Stomach (tissue), 19 donors: ENCODE measurements at places on chromosomes 6 and 20. TPM values are rescaled to one million over a fixed set of nuclear protein-coding genes. Genes with fewer than 3 reads are reported as not detected.

KIF6 gene
- polyA plus RNA-seq = not detected

SLC22A23 gene
- 6.5 TPM for polyA plus RNA-seq

LIN28B gene
- polyA plus RNA-seq = not detected

ESR1 gene
- polyA plus RNA-seq = 2.0 TPM

- DNase-seq = no peak
- H3K27ac ChIP-seq = peak overlapping the region; percentile 89
- H3K36me3 ChIP-seq = peaks cover 10% of the 10 kb centered on the region
- no peaks in the 10 kb centered on the region for H3K27me3 ChIP-seq
- H3K4me3 ChIP-seq = peak overlapping the region; percentile 42
Measured at GRCh38 chr6:152379423-152379822, 257.7 kb downstream of the SYNE1 start.

DNA sequence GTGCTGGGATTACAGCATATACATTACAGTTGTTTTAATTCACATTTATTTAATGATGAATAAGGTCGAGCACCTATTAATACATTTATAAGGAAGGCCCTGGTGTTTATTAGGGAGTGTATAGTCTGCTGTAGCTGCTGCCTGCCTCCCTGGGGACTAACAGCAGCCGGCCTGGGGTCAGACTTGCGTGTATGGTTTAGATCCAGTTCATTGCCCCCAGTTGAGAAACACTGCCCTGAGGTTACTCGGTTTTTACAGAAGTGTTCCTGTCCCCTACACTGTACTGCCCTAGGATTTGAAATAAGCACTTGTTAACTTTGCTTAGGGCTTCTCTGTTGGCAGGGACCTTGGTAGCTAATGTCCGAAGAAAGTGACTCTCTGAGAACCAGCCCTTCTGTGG lies 4.0 kb downstream of the TTPAL start:
- no peak overlapping the region for H3K4me3 ChIP-seq
- H3K27ac ChIP-seq = no peak overlapping the region
- no peak for DNase-seq
- H3K4me1 ChIP-seq = peaks cover 22% of the 10 kb centered on the region
- peaks cover 52% of the 10 kb centered on the region for H3K36me3 ChIP-seq

GRCh38 chr6:29516108-29516507 lies 28.4 kb upstream of the MAS1L start:
- H3K36me3 ChIP-seq = no peaks in the 10 kb centered on the region
- no peak overlapping the region for H3K27ac ChIP-seq
- H3K4me3 ChIP-seq = no peak overlapping the region
- no peak for DNase-seq
- no peaks in the 10 kb centered on the region for H3K4me1 ChIP-seq
- H3K27me3 ChIP-seq = no peaks in the 10 kb centered on the region
